ENCODE measurements at places on chromosomes 4 and X. TPM values are rescaled to one million over a fixed set of nuclear protein-coding genes. Genes with fewer than 3 reads are reported as not detected.

GRCh38 chrX:93673869-93674271 is at the start of gene FAM133A:
TSS of gene FAM133A (plus strand) at chrX:93674206. CDS start at chrX:93709420, 35,214 bp downstream.
- H3K27me3 ChIP-seq = peaks cover 45% of the 10 kb centered on the region
- H3K27ac ChIP-seq = peak within 1 kb of the TSS; percentile 23
- peak; percentile 44 for DNase-seq
- H3K4me3 ChIP-seq = peak within 1 kb of the TSS; percentile 56

DNA sequence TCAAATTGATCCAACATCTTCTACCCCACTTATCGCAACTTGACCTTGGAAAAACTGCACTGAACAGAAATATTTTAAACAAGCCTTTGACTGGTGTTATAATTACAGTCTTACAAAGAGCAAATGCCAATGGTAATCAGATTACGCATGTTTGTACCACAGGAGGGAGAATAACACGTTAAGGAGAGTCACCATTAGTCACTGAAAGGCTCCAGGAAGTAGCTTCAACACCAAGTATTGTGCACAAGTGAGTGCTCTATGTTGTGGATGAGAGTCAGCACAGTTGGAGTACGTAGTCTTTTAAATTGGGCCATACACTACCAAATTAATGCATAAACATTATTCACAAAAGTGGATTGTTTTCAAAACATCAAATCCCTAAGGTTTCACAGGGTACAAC is 1081.5 kb upstream of the TENM3 start:
- no peak overlapping the region for H3K4me3 ChIP-seq
- no peaks in the 10 kb centered on the region for H3K27me3 ChIP-seq
- H3K27ac ChIP-seq = no peak overlapping the region
- no peaks in the 10 kb centered on the region for H3K36me3 ChIP-seq
- no peak for DNase-seq

GRCh38 chrX:55489314-55490009 is at the start of gene USP51:
TSS of gene USP51 (minus strand) at chrX:55489848. CDS start at chrX:55488939, 909 bp downstream.
- H3K27me3 ChIP-seq = no peaks in the 10 kb centered on the region
- peak within 1 kb of the TSS; percentile 43 for H3K4me3 ChIP-seq
- DNase-seq = peak; percentile 65
- no peaks in the 10 kb centered on the region for H3K4me1 ChIP-seq
- peak within 1 kb of the TSS; percentile 73 for H3K27ac ChIP-seq

- no peak overlapping the region for H3K27ac ChIP-seq
- no peaks in the 10 kb centered on the region for H3K4me1 ChIP-seq
- no peak for DNase-seq
- H3K36me3 ChIP-seq = no peaks in the 10 kb centered on the region
- H3K4me3 ChIP-seq = no peak overlapping the region
Observed at GRCh38 chr4:115222061-115222460, 108.6 kb upstream of the NDST4 start.

- no peak for DNase-seq
- H3K27ac ChIP-seq = no peak overlapping the region
- H3K4me1 ChIP-seq = no peaks in the 10 kb centered on the region
- no peaks in the 10 kb centered on the region for H3K27me3 ChIP-seq
- H3K4me3 ChIP-seq = no peak overlapping the region
Observed at GRCh38 chr4:104728380-104729122, 233.9 kb upstream of the CXXC4 start.

GRCh38 chr4:3880615-3881120 is 114.5 kb downstream of the ADRA2C start:
- H3K27me3 ChIP-seq = peaks cover 6% of the 10 kb centered on the region
- no peak overlapping the region for H3K4me3 ChIP-seq
- no peak overlapping the region for H3K27ac ChIP-seq
- no peaks in the 10 kb centered on the region for H3K36me3 ChIP-seq

- H3K27me3 ChIP-seq = no peaks in the 10 kb centered on the region
- no peaks in the 10 kb centered on the region for H3K4me1 ChIP-seq
- H3K27ac ChIP-seq = no peak overlapping the region
Observed at GRCh38 chr4:72084587-72085011, 52.8 kb downstream of the NPFFR2 start.

DNA sequence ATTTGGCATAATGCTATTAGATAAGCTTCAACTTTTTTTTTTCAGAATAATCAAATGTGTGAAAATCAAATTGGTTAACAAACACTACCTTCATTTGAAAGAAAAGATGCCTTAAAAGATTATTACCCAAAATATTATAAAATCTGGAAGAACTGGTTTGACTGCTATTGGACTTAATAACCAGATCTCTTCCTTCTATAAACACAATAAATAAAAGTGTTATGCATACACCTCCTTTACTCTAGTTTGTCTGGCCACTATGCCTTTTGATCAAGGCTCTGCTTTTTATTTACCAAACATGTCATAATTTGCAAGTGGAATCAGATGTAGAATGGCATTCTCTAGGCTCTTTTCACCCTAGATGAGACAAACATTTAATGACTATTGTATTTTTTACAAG is 897.3 kb upstream of the EPHA5 start:
- no peak overlapping the region for H3K27ac ChIP-seq
- no peaks in the 10 kb centered on the region for H3K27me3 ChIP-seq
- no peak for DNase-seq
- H3K4me1 ChIP-seq = no peaks in the 10 kb centered on the region

- no peaks in the 10 kb centered on the region for H3K27me3 ChIP-seq
- H3K4me3 ChIP-seq = no peak overlapping the region
- no peak overlapping the region for H3K27ac ChIP-seq
- H3K36me3 ChIP-seq = no peaks in the 10 kb centered on the region
- DNase-seq = peak; percentile 8
Observed at GRCh38 chr4:111991797-111992196, 153.5 kb upstream of the FAM241A start.

The GRSF1 gene
- total RNA-seq = 50.3 TPM

The F8A2 gene
- total RNA-seq = not detected

The THAP9 gene
- total RNA-seq = 13.6 TPM

The RHOXF2 gene
- total RNA-seq = not detected

Data from lung (tissue), 17 donors.